Fibroblast of skin of left biceps (primary cell): ENCODE measurements at places on chromosomes 7 and 10.

- no peak for DNase-seq
These were observed 42.5 kb downstream of the ACBD5 start for GRCh38 chr10:27197980-27198620.

DNA sequence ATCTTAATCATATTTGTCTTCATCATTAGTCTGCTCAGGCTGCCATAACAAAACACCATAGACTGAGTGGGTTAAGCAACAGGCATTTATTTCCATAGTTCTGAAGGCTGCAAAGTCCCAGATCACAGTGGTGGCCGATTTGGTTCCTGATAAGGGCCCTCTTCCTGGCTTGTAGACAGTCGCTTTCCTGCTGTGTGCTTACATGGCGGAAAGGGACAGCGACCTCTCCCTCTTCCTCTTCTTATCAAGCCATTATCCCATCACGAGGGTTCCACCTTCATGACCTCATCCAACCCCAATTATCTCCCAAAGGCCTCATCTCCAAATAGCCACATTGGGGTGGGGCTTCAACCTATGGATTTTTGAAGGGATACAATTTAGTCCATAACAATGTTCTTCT, 84.0 kb downstream of the LYZL1 start:
- no peak for DNase-seq

GRCh38 chr10:100744987-100745881, at the start of gene PAX2:
Gene PAX2, plus strand, starts transcription at chr10:100745582. Its CDS starts 679 bp downstream, at chr10:100746261.
- no peak for DNase-seq

DNA sequence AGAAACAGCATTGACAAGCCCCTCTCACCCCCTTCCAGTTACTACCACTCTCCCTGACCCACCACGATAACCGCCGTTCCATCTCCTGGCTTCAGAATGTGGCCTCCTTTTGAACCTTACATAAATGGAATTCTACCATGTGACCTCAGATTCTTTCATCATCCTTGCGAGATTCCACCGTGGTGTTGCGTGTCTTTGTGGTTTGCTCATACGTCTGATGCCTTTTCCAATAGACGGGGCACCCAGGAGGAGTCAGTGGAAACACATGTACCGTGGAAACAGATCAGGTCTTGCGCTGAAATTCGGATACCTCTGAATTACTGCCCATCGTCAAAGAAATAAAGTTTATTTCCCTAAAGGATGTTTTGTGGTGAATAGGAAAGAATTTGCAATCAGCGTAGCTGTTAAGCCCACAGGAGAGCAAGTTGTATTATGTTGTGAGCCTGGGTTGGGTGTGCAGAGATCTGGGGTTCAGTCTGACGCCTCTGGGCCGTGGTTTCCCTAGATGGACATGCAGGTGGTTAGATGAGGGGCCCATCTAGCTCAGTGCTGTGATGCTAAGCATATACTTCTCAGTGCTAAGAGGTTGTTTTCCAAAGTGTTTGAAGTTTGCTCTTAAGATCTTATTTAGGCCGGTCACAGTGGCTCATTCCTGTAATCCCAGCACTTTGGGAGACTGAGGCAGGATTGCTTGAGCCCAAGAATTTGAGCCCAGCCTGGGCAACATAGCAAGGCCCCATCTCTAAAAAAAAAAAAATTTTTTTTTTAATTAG, 29.1 kb downstream of the GTF2IRD1 start:
- peak; percentile 90 for DNase-seq

GRCh38 chr10:107434854-107435253, 270.3 kb upstream of the SORCS1 start:
- DNase-seq = no peak

GRCh38 chr7:134520130-134520529, 7.2 kb upstream of the AKR1B10 start:
- no peak for DNase-seq

DNA sequence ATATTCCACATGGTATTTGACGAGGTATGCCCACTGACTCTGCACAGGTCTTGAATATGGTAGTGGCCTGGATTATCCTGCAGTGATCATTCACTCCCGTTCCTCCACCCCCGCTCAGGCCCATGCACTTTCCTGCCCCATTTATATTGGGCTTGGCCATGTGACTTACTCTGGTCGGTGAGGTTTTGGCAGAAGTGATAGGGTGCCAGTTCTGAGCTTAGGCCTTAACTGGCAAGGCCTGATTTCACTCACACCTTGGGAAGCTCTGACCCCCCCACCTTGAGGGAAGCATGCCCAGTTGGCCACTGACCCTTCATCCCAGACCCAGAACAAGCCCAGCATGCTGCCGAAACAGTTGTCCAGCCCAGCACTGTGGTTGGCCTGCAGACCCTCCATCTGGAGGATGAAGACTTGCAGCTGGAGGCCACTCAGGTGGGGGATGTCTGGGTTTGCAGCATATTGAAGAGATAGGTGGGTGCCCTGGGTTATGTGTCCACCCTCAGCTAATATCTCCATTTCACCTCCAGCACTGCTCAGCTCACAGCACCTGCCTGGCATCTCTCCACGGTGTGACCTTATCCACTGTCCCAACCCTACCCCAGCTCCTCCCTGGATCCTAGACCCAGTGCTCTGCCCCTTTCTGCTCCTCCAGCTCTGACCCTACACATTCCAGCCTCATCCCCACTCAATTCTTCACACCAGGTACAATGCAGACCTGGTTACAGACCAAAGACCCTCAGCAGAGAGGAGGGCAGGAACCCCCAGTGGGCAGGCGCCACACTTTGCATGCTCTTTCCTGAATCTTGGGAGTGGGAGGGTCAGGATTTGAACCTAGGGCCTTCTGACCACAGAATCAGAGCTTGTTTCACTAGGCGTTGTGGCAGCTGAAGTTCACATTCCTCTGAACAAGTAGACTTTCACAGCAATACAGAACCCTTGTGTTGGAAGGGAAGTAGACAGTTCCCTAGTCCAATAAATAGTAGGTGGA, 138.1 kb upstream of the CHST15 start:
- no peak for DNase-seq

DNA sequence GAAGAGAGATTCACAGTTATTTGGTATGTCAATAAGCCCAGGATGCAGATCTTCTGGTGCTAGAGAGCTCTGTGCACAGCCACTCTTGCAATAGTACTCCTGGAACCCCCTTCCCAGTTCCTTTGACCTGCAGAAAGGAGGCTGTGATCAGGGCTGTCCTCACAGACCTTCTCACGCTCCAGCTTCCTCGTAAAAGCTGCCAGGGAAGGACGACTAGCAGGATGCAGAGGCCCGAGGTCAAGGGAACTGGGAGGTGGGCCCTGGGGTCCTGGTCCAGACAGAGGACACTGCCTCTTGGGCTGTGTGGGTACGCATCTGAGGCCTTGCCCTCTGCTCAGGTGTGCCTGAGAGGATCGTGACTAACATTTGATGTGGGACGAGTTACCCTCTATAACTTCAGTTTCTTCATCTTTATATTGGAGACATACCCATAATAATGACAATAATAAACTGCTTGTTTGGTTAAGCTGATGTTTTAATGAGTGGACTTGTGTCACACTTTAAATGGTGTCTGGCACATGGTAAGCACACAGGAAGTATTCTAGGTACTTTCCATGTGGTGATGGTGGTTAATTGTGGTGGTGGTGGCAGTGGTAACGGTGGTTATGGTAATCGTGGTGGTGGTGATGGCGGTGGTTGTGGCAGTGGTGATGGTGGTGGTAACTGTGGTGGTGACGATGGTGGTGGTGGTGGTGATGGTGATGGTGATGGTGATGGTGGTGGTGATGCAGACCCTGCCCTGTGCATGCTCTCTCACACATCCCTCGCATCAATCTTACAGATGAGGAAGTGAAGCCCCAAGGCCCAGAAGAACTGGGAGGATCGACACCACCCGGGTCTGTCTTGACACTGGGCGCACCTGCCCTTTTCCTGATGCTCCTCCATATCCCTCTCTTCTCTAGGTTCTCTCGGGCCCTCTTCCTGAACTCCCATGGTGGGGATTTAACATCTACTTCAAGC, 235.2 kb upstream of the GRB10 start:
- no peak for DNase-seq

DNA sequence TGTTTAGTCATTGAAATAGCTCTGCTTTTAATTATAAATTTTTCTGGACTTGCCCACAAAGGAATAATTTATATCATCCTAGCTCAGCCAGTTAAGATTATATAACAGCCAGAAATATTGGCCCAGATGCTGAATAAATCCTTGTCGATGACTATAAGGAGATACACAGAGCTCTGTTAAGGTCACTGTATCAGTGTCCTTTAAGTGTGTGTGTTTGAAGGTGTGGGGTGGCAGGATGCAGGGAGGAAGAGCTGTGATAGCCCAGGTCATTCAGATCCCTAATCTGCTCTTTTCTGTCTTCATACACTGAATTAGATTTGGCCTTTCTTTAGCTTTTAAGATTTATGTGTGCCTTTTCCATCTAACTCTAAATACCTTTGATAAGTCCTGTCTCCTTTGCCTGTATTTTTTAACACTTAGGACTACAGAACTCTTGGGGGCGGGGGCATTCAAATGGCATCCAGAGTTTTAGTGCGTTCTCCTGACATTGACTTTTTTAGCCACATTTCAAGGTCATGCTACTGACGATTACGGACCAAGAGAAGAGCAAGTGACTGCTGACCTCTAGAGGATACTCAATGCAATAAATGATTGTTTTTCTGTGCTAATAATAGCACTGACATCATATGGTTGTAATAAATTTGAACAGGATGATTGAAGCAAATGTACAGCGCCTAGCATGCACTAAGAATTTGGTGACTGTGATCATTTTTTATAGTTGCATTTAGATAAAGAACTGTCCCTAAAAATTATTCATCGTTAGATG, 172.3 kb downstream of the CACNB2 start:
- DNase-seq = no peak

- peak; percentile 71 for DNase-seq
These were observed 35.1 kb downstream of the FHIP2A start for GRCh38 chr10:114856544-114857287.

GRCh38 chr10:24350070-24350921, 141.4 kb downstream of the KIAA1217 start:
- DNase-seq = peak; percentile 83

DNA sequence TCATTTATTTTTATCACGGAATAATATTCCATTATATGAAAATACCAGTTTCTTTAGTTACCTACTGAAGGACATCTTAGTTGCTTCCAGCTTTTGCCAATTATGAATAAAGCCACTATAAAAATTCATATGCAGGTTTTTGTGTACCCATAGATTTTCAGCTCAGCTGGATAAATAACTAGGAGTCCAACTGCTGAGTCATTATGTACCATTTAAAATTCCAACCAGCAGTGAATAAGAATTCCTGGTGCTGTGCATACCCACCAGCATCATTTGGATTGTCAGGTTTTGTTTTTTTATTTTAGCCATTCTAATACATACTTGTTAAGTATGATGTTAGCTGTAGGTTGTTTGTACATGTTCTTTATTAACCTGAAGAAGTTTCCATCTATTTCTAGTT, 14.5 kb downstream of the FAM24B start:
- no peak for DNase-seq

- no peak for DNase-seq
These were observed 173.2 kb downstream of the WNT2 start for GRCh38 chr7:117149692-117150091.

DNA sequence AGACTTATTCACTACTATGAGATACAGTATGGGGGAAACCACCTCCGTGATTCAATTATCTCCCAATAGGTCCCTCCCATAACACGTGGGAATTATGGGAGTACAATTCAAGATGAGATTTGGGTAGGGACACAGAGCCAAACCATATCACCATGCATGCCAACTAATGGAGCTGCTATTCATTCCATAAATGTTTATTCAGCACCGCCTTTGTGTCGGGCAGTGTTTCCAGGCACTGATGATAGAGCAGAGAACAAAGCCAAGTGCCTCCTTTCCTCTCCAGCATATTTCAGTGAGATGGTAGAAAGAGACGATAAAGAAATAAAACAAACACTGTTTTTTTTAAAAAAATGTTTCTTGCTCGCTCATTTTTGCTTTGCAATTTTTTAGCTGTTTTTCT, 295.9 kb upstream of the FOXK1 start:
- no peak for DNase-seq

GRCh38 chr7:114688443-114689055, 233.3 kb upstream of the MDFIC start:
- DNase-seq = no peak

- DNase-seq = no peak
These were observed 38.4 kb downstream of the ATXN7L1 start for GRCh38 chr7:105837765-105838626.

DNA sequence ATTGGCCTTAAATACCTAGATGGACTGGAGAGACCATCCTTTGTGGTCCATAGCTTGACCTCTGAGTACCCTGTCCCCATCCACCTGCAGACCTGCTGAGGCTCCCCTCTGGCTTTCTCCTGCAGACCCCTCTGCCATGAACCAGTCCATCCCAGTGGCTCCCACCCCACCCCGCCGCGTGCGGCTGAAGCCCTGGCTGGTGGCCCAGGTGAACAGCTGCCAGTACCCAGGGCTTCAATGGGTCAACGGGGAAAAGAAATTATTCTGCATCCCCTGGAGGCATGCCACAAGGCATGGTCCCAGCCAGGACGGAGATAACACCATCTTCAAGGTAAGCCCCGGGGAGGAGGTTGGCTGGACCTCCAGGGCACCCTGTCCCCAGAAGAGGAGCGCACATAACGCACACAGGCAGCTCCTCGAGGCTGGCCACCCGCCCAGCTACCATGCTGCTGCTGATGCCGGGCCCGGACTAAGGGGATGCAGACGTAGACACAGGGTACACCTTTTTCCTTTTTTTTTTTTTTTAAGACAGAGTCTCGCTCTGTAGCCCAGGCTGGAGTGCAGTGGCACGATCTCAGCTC, 4.3 kb downstream of the IRF5 start:
- DNase-seq = no peak

DNA sequence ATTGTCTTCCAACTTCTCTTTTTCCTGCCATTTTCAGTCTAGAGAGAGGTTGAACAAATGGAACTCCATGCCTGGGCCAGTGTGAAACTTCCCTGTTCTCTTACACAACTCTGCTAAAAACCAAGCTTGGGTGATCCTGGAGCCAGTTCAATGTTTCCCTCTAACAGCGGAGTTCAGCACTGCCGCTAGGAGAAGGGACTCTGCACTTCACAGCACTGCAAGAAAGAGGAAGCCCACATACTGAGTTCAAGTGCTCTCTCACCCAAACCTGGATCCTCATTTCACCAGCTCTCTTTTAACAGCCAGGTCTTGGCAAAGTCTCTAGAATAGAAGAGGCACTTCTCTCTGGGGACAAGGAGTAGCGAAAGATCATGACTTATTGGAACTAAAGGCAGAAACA, 18.8 kb downstream of the FOXI2 start:
- no peak for DNase-seq

DNA sequence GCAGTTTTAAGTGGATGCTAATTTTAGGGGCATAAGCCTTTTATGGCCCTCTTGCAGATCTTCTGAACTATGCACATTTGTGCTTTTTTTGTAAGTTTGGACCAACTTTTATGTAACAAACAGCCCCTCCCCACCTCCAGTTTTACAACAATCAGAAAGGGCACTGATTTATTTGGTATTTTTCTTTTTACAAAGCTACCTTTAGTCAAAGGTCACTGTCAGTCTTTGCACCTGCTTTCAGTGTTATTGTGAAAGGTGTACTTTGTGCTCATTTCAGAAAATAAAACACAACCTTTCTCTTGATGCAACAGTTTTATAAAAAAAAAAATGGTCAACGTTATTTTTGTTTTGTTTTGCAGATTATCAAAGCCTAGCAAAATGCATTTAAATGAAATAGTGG, 39.2 kb downstream of the MPLKIP start:
- DNase-seq = no peak
